ENCODE measurements at places on chromosomes 1 and 21.

GRCh38 chr1:199774433-199775089 lies 252.9 kb upstream of the NR5A2 start:
- DNase-seq: no peak

- DNase-seq: no peak
Measured at GRCh38 chr1:218811497-218811896, 362.2 kb upstream of the LYPLAL1 start.

DNA sequence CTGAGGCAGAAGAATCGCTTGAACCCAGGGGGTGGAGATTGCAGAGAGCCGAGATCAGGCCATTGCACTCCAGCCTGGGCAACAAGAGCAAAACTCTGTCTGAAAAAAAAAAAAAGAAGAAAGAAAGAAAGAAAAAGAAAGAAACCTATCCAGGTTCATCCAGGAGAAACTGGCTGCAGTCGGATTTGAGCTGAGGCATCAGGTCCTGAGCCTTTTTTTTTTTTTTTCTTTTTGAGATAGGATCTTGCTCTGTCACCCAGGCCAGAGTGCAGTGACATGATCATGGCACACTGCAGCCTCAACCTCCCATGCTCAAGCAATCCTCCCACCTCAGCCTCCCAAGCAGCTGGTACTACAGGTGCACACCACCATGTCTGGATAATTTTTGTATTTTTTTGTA lies 22.5 kb upstream of the LUZP1 start:
- no peak for DNase-seq

DNA sequence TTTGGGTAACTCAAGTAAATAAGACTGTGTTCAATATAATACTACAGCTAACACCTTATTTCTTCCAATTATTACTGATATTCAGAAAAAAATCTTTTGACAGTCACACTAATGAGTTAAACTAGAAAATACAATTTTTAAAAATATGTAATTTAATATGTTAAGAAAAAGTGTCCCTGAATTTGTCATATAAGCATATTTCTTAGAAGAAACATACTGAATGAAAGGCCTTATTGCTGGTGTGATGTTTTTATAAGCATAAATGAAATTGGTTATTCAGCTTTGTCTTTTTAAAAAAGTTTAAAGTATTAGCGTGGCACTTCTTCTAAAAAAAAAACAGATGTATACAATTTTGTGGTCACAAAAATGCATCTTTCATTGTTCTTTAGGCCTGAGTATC lies 267.3 kb downstream of the NEGR1 start:
- no peak for DNase-seq

DNA sequence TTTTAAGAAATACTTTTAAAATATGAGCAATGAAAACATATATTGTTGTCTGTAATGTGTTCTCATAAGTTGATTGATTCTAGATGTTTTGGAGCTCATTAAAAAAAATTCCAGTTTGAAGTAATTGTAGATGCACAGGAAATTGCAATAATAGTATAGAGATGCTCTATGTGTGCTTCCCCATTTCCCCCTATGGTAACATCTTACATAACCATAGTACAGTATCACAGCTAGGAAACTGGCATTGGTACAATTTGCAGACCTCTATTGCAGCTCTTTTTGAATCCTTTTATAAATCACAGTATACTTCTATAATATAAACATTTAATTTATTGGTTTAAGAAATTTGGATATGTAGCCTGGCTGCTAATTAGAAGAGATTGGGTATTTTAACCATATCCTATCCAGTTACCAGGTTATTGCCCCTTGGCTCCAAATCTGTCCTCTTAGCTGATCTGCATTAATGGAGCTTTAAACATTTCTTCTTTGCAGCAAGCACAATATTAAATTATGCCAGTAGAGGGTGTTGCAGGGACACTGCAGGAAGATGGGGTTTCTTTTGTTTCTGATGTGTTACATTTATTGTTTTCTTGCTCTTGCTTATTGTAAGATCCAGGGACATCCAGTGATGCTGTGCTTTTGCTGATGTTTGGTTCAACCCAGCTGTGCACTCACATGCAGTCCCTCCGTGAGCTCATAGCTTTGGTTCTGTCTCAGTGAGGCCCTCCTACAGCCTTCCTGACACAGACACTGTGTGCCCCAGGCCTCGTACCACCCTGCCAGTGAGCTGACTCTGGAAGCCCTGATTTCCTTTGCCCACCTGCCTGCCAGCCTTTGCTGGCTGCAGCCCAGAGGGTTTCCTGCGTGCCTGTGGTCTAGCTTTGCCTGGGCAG lies 103.3 kb downstream of the RABGAP1L start:
- peak; percentile 27 for DNase-seq

DNA sequence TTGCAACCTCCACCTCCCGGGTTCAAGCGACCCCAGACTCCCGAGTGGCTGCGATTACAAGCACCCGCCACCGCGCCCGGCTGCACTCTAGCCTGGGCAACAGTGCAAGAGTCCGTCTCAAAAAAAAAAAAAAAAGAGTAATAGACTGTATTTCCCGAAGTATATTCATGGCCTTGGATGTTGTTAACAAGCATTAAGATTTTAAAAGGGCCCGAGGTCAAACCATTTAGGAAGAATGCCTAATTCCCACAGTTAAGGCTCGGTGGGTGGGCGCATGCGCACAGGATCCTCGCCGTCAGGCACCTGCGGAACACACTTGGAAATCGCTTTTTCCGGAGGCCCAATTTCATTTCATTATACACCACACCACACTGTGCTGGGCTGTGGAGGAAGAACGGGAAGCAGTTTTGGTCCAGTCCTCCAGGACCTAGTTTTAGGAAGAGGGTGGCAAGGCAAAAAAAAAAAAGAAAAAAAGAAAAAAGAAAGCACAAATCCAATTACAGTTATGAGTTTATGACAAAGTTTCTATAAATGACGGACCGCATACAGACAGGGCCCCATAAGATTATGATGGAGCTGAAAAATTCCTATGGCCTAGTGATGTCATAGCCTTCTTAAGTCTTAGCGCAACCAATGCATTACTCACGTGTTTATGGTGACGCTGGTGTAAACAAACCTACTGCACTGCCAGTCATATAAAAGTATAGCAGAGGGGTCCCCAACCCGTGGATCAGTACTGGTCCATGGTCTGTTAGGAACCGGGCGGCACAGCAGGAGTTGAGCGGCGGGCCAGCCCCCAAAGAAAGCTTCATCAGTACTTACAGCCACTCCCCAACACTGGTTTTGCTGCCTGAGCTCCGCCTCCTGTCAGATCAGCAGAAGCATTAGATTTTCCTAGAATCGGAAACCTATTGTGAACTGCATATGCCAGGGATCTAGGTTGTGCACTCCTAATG lies 38.2 kb downstream of the H3-3A start:
- DNase-seq: no peak

GRCh38 chr1:36154765-36155407 lies 1.1 kb upstream of the MAP7D1 start:
- DNase-seq: no peak

- peak; percentile 72 for DNase-seq
Measured at GRCh38 chr1:103525114-103525606, 339 bp upstream of the RNPC3 start.

DNA sequence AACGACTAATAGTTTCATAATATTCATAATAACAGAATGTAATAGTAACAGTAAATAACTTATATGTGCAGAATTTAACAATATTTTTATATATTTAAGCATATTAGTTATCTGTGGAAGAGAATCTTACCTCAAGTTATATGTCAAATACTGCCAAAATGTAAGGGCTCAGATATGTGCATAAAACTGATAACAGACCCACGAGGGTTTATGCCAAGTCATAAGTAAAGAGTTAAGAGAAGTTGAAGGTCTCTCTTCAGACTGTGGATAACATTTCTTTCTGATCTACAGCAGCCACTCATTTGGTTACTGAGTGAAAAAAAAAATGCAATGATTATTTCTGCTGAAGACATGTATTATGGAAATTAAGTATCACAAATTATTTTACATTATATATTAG lies 1167.8 kb upstream of the NCAM2 start:
- DNase-seq: peak; percentile 4

DNA sequence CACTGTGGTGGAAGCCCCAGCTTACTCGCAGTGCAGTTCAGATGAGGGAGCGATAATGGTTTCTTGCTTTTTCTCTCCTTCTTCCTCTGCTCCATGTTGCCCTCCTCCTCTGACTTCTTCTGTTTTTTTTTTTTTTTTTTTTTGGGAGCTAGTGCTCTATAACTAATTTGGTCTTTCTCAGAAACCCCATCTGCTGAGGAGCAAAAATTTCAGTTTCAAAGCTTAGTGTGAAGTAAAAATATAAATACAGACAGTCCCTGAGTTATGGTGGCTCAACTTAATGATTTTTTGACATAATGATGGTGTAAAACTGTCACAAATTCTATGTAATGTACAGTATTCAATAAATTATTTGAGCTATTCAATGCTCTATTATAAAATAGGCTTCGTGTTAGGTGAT lies 120.7 kb downstream of the TBX19 start:
- no peak for DNase-seq

GRCh38 chr1:90291431-90292216 lies 296.7 kb downstream of the ZNF326 start:
- DNase-seq: no peak

- DNase-seq: no peak
Measured at GRCh38 chr1:15226388-15227255, 20.4 kb upstream of the FHAD1 start.

DNA sequence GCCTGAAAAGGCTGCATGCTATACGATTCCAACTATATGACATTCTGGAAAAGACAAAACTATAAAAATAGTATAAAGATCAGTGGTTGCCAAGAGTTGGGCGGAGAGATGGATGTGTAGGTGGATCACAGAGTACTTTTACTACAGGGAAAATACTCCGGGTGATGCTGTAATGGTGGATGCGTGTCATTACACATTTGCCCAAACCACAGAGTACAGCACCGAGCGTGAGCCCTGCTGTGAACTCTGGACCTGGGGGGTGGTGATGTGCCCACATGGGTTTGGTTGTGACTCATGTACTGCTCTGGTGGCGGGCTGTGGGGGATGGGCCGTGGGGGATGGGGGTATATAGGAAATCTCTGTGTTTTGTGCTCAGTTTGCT lies 162.7 kb upstream of the COL6A1 start:
- DNase-seq: no peak

- DNase-seq: no peak
Measured at GRCh38 chr21:36516281-36516680, 36.4 kb upstream of the CLDN14 start.

GRCh38 chr21:36722370-36723368 lies 23.8 kb downstream of the SIM2 start:
- DNase-seq: no peak

GRCh38 chr1:111503585-111504060 lies at the start of the genes ADORA3 and TMIGD3:
TSS of gene ADORA3 (minus strand) at chr1:111503633. CDS start at chr1:111503354, 279 bp downstream.
TSS of gene TMIGD3 (minus strand) at chr1:111503633. CDS start at chr1:111503354, 279 bp downstream.
- DNase-seq: no peak

DNA sequence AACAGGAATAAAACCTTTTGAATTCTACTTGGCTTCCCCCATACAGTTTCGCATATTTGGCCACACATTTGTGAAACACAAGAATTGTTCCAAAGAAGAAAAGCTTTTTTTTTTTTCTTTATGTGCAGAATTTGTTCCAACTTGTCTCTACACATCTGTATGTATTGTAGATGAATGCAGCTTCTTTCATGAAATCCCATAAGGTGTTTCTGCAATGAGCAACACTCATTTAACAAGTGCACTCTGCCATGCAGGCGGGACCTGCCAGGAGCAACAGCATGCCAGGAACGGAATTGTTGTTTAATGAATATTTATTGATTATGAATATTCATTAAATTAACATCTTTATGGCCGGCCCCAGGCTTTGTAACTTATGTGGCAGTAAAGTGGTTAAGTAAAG lies 1075.0 kb downstream of the TTLL7 start:
- DNase-seq: no peak

GRCh38 chr1:67855444-67855843 lies 22.2 kb upstream of the GNG12 start:
- DNase-seq: no peak

- no peak for DNase-seq
Measured at GRCh38 chr1:21882721-21883415, 54.2 kb downstream of the HSPG2 start.

DNA sequence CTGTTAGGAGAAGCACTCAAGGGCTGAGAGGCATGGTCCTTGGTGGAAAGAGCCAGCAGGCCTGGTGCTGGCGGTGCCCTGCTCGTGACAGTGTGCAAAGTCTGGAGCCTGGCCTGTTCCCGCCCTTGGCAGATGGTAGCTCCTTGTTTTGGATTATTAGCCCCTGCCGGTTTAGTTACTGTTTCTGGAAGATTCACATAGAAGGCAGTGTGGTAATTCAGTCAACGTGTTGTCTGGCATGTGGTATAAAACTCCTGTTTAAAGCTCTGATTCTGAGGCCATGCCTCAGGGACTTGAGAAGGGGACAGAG lies 6.8 kb downstream of the PKNOX1 start:
- no peak for DNase-seq

GRCh38 chr1:113792471-113792870 lies 19.8 kb downstream of the RSBN1 start:
- no peak for DNase-seq

GRCh38 chr1:30904191-30904961 lies 4.2 kb downstream of the SDC3 start:
- no peak for DNase-seq

- DNase-seq: no peak
Measured at GRCh38 chr1:166918956-166919316, 42.9 kb upstream of the TADA1 start.

- DNase-seq: no peak
Measured at GRCh38 chr1:164780111-164780812, 221.3 kb downstream of the PBX1 start.

DNA sequence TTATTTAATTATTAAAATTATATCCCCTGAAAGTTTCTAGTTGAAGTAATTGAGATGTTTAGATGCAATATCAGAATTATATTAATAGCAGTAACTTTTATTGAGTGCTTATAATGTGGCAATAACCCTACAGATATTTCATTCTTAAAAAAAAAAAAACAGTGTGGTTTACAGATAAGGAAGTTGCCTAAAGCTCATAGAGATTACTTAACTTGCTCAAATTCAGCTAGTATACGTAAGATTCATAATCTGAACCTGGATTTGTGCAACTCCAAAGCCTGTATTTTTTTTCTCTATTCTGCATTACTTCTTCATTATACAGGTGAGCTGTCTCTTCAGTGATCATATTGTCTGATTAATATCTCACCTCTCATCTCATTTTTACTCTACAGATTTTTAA lies 156.0 kb upstream of the PTBP2 start:
- no peak for DNase-seq

GRCh38 chr1:198107091-198107501 lies 49.7 kb upstream of the NEK7 start:
- no peak for DNase-seq

DNA sequence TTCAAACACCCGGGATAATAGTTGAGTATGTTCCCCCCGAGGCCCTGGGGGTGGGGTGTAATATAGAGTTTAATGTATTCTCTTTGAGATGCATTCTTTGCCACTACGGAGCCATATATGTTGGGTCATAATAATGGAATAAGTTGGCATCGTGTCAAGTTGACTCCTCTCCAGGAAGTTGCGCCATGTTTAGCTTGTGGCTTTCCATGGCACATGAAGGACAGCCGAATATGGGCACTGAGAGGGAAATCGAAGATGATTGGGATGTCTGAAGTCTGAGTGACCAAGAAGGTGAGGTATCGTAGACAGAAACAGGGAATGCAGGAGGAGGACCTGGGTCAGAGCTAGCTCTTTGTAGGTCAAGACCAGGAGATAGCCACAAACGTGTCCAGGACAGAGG lies 92.6 kb downstream of the PAX7 start:
- no peak for DNase-seq

- no peak for DNase-seq
Measured at GRCh38 chr1:18485227-18485626, 4.5 kb downstream of the KLHDC7A start.
